ENCODE measurements at places on chromosomes 7 and 10.

- peak; percentile 69 for DNase-seq
These were observed 1305.4 kb upstream of the SORCS1 start for GRCh38 chr10:108469940-108470339.

GRCh38 chr7:158576050-158576762 lies 11.4 kb downstream of the PTPRN2 start:
- peak; percentile 36 for DNase-seq

- peak; percentile 2 for DNase-seq
These were observed 87.8 kb downstream of the ABCC2 start for GRCh38 chr10:99870123-99870730.

DNA sequence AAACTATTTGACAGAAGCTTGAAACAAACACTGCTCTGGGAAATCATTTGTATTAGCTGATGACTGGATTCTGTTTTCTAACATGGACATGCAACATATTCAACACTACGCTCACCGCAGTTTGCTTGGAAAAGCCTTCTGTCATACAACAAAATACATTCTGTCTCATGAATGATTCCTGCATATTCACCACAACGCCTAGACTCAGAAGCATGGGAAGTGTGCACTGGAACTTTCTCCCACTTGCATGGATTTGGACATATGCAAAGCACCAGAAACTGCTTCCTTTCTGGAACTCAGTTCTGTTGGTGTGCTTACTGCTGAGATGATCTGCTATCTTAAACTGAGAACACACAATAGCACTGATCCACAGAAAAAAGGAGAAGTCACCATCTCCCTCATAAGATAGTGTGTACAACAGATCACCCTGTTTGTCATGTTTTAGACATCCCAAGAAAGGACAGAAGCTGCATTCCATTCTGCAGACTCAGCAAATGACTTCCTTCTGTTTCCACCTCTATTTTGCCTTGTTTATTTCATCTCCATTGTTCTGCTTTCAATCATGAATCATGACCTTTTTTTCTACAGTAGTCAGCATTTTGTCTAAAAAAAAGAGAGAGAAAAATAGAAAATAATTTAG lies 115.8 kb downstream of the HTR7 start:
- DNase-seq: peak; percentile 26

DNA sequence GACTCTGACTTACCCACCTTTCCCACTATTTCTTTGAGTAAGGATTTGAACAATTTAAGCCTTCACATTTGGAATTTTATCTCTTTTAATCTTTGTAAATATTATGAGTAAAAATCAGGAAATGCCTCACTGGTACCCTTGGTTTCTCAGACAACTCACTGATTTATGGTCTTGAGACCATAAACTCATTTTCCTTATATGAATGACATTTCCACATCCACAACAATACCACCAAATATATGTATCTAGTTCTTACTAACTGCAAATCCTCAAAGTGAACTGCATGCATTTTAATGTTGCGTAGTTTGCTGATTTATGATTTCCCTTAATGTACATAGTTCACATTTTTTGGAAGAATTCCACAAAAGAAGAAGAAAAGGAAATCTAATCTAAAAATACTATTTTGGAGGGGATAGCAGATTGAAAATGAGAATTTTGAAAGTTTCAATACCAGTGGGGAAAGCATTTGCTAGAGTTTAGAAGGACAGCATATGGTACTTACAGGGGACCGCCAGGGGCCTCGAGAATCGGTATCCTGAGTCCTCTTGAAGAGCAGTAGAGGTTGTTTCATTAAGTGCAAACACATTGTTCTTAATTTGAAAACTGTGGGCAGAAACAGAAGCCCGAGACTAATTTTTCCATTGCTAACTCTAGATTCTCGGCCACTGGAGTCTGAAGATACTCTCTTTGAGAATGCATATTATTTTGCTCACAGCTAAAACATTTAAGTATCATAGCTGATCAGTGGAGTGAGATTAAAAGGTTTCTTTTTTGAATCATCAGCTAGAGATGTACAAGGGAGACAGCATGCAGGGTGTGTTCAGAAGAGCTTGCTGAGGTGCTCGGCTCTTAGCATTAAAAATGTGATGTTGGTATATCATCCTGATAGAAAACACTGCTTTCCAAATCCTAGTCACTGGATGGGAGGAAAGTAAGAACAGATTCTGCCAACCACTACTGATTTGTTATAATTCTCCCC lies 964.0 kb downstream of the GATA3 start:
- no peak for DNase-seq

DNA sequence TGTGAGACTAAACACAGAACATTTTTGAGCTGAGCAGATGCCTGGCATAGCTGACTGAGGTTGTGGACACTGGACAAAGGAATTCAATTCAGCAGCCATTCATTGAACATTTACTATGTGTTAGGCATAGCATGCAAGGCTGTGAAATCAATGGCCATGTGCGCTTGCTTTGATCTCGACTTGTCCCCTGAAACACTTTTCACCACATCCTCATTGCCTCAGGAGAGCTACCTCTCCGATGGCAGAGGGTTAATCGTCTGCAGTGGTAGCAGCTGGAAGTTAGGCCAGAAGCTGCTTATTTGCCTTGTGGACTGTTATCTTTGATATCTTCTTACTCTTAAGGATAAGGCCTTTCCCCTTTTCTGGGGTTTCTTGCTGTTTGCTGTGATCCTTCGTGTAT lies 297.8 kb downstream of the AUTS2 start:
- no peak for DNase-seq

DNA sequence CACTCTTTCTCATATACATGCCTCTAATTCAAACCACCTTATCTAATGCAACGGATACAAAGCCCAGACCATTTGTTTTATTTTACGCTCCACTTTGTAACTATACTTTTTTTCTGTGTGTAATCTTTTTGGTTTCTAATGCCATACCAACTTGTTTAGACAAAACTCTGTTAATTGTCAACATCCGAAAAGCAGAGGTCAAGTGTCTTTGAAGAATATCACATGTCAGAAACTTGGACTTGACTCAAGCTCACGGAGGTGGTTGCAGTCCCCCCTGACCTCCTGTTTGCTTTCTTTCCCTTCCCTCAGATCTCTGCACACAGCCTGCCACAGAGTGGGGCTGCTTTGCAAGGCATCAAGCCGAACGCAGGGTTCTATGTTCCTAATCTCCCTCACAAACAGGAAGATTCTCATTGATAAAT lies 698.9 kb downstream of the PARD3 start:
- DNase-seq: no peak

- DNase-seq: peak; percentile 74
These were observed 102.1 kb downstream of the RTKN2 start for GRCh38 chr10:62166331-62167131.

DNA sequence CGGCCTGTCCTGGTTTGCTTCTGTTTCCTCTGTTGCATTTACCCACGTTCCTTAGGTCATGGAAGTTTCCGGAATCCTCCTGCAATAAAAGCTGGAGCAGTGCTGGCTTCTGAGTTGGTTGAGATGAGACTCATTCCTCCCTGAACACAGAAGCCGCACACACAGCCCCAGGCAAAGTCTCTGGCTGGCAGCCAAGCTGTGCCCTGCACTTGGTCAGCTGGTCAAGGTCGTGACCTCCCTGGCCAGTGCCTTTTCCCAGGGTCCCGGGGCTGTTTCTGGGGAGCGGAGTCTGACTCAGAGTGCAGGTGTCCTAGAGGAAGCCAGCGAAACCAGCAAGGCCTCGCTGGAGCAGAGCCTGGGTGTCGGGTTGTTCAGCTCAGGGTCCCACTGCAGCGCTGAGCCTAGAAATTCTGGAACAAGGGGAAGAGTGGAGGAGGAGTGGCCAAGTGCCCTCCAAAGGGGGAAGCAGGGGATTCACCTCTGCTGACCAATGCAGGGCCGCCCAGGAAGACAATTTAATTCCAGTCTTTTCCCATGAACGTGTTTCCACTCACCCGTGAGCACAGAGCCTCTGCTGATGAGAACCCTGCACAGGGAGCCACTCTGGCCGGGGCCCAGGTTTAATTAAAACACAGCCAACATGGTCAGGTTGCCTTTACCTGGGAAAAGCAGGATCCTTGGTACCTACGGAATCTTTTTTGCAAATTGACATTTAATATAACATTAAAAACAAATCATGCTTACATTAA lies 245.5 kb upstream of the PPP2R2D start:
- no peak for DNase-seq

DNA sequence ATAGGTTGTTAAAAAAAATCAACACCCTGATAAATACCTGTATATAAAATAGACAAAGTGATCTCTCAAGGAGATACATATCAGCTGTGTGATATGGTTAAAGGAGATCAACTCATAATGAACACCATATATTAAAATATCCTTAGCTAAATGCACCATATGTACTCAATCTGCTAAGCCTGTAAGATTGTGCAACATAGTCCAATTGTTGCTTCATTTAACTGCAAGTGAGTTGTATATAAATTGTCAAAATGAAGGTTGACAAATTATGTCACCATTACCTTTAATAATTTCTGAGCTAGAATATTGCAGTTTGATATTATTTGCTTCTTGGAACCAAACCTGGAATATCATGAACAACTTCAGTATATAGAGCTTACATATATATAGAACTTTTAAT lies 283.7 kb downstream of the MALRD1 start:
- no peak for DNase-seq

GRCh38 chr7:38178695-38179344 lies 775 bp downstream of the STARD3NL start:
- DNase-seq: no peak

GRCh38 chr10:32445036-32445435 lies 904 bp upstream of the CCDC7 start:
- no peak for DNase-seq

GRCh38 chr7:47454069-47454973 lies 127.6 kb downstream of the TNS3 start:
- DNase-seq: no peak

- no peak for DNase-seq
These were observed 457 bp downstream of the PLOD3 start for GRCh38 chr7:101216860-101217387.

GRCh38 chr7:32030904-32031692 lies 39.1 kb downstream of the PDE1C start:
- peak; percentile 7 for DNase-seq

GRCh38 chr7:74441801-74442200 lies 11.9 kb upstream of the GTF2IRD1 start:
- DNase-seq: no peak

DNA sequence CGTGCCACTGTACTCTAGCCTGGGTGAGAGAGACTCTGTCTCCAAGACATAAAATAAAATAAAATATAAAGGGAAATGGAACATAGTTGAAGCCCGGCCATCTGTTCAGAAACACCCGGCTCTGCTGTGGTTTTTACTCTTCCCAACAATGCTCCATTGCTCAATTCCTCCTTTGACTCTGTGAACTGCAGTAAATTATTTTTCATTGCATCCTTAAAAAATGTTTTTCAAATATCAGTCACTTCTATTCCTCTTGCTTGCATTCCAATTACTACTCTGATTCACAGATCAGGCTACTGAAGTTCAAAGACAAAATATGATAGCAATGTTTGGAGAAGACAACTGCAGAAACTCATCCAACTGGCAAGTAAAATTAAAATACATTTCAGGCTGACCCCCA lies 983.0 kb downstream of the SORCS1 start:
- no peak for DNase-seq

GRCh38 chr10:103177123-103177522 lies 15.9 kb downstream of the NT5C2 start:
- no peak for DNase-seq

- DNase-seq: peak; percentile 76
These were observed 89.2 kb downstream of the PAXIP1 start for GRCh38 chr7:154913638-154914307.

- DNase-seq: no peak
These were observed 162.8 kb upstream of the ZMIZ1 start for GRCh38 chr10:78905957-78906308.

DNA sequence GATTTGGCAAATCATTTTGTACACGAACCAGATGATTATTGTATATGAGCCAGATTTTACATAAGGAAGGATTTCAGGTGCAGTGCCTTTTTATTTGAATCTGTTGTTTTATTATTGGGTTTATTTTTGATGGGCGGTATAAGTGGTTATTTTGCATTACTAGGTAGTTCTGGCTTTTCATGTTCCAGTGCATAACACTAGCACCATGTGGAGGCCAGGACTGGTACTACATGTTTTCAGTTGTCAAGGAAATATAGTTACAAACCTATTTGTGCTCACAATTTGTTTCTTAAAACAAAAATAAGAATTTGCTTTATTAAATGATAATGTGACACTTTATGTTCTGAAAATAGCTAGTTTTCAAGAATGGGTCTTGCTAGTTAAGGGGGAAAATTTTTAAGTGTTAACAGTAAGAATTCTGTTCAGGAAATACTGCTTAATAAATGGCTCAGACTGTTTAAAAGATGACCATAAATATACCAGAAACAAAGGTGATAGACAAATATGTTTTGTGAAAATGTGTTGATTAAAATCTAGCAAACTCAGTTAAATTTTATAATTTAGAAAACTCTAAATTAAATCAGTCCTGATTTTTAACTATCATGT lies 7.1 kb upstream of the SEMA3E start:
- DNase-seq: peak; percentile 10

- DNase-seq: no peak
These were observed 181.6 kb downstream of the SND1 start for GRCh38 chr7:127833641-127834040.

DNA sequence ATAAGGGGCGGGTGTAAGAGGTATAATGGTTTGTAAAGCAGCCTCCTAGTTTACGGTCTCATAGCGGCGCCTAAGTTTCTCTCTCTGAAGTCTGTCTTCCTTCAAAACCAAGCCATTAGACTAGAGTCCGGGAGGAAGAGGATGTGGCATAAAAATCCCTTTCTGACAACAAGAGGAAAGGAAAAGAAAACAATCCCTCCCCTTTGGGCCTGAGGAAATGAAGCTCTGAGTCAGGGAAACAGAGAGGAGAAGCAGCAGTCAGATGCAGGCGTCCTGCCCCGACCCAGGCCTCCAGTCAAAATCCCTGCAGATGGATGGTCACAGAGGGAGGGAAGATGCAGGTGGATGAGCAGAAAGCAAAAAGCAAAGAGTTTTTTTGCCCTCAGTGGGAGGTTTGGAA lies 23.7 kb downstream of the PARP12 start:
- DNase-seq: no peak

- no peak for DNase-seq
These were observed 89.7 kb downstream of the HIPK2 start for GRCh38 chr7:139687980-139688632.

DNA sequence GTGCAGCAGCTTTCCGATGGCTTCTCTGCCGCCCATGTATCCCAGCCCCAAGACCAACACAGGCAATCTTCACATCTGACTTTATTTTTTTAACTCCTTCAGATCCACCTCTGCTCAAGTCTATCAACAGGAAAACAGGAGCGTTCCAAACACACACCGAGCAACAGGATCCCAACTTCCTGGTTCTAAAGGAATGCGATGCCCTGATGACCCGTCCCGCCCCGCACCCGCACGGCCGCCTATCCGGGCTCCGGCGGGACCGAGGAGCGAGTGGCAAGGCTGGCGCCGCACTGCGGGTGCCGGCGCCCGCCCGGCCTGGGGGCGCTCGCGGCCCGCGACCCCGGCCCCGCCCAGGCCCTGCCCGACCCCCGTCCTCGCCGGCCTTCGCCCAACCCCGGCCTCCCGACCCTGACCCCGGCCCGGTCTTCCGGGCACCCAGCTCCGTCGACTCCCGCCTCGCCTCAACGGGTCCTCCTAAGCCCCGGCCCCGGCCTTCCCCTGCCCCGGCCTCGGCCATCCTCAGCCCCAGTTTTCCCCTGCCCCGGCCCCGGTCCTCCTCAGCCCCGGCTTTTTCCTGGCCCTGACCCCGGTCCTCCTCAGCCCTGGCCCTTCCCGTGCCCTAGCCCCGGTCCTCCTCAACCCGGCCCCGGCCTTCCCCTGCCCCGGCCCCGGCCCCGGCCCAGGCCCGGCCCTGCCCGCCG lies 730 bp downstream of the LARP4B start:
- DNase-seq: peak; percentile 60
